ENCODE measurements at places on chromosomes 3 and 15.

- peak; percentile 98 for DNase-seq
- peak overlapping the region; percentile 69 for H3K4me3 ChIP-seq
- peaks cover 7% of the 10 kb centered on the region for H3K36me3 ChIP-seq
- H3K27me3 ChIP-seq, result no peaks in the 10 kb centered on the region
- H3K4me1 ChIP-seq, result peaks cover 63% of the 10 kb centered on the region
These were observed 145.5 kb upstream of the TPM1 start for GRCh38 chr15:62896969-62897486.

GRCh38 chr15:97078591-97078990 lies 748.1 kb downstream of the NR2F2 start:
- DNase-seq, result no peak
- peaks cover 42% of the 10 kb centered on the region for H3K27me3 ChIP-seq
- H3K36me3 ChIP-seq, result no peaks in the 10 kb centered on the region
- no peaks in the 10 kb centered on the region for H3K4me1 ChIP-seq
- H3K27ac ChIP-seq, result no peak overlapping the region

- no peaks in the 10 kb centered on the region for H3K27me3 ChIP-seq
- H3K4me3 ChIP-seq, result no peak overlapping the region
- H3K4me1 ChIP-seq, result no peaks in the 10 kb centered on the region
- no peak overlapping the region for H3K27ac ChIP-seq
These were observed 44.1 kb upstream of the PFN2 start for GRCh38 chr3:150014782-150015181.

- DNase-seq, result peak; percentile 6
- H3K4me3 ChIP-seq, result no peak overlapping the region
- H3K27ac ChIP-seq, result no peak overlapping the region
- peaks cover 72% of the 10 kb centered on the region for H3K36me3 ChIP-seq
- no peaks in the 10 kb centered on the region for H3K4me1 ChIP-seq
These were observed 32.4 kb downstream of the TOMM70 start for GRCh38 chr3:100368441-100368840.

DNA sequence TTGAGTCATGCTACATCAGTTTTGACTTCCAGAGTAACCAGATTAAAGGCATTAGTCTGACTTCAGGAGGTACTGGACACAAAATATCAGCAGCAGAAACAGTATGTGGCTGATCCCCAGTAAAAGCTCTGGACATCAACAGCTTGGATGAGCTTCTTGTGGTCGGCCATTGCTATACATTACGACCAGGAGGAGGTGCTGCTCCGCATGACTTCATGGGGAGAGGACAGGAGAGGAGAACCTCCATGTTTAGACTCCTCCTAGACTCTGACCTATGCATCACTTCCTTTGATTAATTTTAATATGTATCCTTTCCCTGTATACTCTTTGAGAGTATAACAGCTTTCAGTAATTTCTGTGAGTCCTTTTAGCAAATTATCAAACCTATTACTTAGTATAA lies 285.6 kb upstream of the ARHGEF26 start:
- no peaks in the 10 kb centered on the region for H3K36me3 ChIP-seq
- H3K27ac ChIP-seq, result no peak overlapping the region
- H3K27me3 ChIP-seq, result no peaks in the 10 kb centered on the region
- H3K4me3 ChIP-seq, result no peak overlapping the region
- H3K4me1 ChIP-seq, result no peaks in the 10 kb centered on the region
- no peak for DNase-seq

GRCh38 chr15:88480981-88481380 lies 13.5 kb downstream of the MRPS11 start:
- H3K4me1 ChIP-seq, result no peaks in the 10 kb centered on the region
- peaks cover 11% of the 10 kb centered on the region for H3K36me3 ChIP-seq
- DNase-seq, result no peak

DNA sequence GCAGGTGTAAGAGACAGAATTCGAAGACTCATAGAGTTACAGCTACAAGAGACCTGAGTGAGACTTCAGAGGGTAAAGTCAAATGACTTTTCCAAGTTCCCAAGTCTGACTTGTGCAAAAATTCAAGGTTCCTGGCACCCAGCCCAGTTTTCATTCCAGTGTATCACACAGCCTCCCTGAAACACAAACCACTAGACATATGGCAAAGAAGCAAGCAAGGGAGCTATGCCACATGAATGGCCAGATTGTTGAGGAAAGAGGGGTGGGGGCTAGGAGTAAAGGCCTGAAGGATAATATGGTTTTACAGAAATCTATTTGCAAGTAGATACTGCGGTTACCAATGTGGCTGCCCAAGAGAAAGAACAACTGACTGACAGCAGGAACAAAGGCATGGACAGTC lies 301.2 kb downstream of the MECOM start:
- H3K27ac ChIP-seq, result no peak overlapping the region
- H3K36me3 ChIP-seq, result no peaks in the 10 kb centered on the region
- H3K4me3 ChIP-seq, result no peak overlapping the region
- H3K27me3 ChIP-seq, result no peaks in the 10 kb centered on the region

GRCh38 chr15:92393980-92394308 lies 263 bp downstream of the ST8SIA2 start:
- H3K36me3 ChIP-seq, result no peaks in the 10 kb centered on the region
- peaks cover 81% of the 10 kb centered on the region for H3K27me3 ChIP-seq
- no peak overlapping the region for H3K27ac ChIP-seq
- H3K4me1 ChIP-seq, result no peaks in the 10 kb centered on the region
- no peak overlapping the region for H3K4me3 ChIP-seq

DNA sequence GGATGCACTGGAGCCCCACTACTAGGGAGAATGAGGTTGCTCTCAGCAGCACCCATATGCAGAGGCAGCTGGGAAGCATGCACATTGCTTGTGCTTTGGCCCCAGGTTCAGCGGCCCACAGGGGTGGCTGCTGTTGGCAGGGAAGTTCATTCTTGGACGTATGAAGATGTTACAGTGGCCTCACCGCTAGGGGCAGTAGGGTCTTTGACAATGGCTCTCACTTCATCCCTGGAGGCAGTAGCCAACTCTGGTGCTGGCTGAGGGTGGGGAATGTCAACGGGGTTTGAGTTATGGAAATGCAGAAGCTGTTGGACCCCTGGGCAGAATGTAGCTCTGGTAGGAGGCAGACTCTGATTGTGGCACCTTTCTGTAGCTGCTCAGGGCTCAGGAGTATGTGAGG lies 279.9 kb downstream of the SCAPER start:
- no peak overlapping the region for H3K27ac ChIP-seq
- peaks cover 5% of the 10 kb centered on the region for H3K36me3 ChIP-seq
- H3K4me1 ChIP-seq, result no peaks in the 10 kb centered on the region
- DNase-seq, result no peak
- H3K4me3 ChIP-seq, result no peak overlapping the region

- peaks cover 21% of the 10 kb centered on the region for H3K4me1 ChIP-seq
- H3K4me3 ChIP-seq, result no peak overlapping the region
- no peak overlapping the region for H3K27ac ChIP-seq
- no peak for DNase-seq
- H3K36me3 ChIP-seq, result peaks cover 15% of the 10 kb centered on the region
These were observed 191.3 kb downstream of the LPP start for GRCh38 chr3:188345223-188345622.

DNA sequence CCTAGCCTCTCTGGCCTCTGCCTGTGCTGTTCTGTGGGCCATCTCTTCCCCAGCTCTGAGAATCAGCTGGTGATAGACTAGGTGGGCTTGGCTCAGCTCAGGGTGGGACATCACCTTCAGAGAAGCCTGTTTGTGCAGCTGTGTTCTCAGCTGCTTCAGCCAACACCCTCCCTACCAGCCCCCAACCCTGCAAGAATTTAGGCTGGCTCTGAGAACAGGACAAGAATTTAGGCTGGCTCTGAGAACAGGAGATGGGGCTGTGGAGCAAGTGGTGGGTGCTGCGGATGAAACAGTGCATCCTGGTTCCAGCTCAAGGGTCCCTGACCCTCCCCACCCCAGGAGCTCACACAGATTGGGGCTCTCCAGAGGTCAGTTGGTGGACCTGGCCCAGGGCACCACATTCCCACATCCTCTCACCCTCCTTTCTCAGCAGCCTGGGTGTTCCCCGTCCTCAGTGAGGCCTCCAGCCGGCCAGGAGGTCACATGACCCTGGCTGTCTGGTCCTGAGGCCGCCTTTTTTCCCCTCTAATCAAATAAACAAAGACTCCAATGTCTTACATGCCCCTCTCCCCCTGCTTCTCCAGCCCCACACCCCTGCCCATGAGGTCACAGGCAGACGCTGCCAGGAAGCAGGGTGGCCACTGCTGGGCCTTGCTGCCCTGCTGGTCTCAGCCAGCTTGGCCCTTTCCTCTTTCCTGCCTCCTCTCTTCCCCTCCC lies 14.9 kb downstream of the PLEKHO2 start:
- no peaks in the 10 kb centered on the region for H3K27me3 ChIP-seq
- no peak overlapping the region for H3K27ac ChIP-seq
- H3K4me1 ChIP-seq, result peaks cover 11% of the 10 kb centered on the region
- DNase-seq, result no peak
- no peaks in the 10 kb centered on the region for H3K36me3 ChIP-seq
- H3K4me3 ChIP-seq, result no peak overlapping the region

DNA sequence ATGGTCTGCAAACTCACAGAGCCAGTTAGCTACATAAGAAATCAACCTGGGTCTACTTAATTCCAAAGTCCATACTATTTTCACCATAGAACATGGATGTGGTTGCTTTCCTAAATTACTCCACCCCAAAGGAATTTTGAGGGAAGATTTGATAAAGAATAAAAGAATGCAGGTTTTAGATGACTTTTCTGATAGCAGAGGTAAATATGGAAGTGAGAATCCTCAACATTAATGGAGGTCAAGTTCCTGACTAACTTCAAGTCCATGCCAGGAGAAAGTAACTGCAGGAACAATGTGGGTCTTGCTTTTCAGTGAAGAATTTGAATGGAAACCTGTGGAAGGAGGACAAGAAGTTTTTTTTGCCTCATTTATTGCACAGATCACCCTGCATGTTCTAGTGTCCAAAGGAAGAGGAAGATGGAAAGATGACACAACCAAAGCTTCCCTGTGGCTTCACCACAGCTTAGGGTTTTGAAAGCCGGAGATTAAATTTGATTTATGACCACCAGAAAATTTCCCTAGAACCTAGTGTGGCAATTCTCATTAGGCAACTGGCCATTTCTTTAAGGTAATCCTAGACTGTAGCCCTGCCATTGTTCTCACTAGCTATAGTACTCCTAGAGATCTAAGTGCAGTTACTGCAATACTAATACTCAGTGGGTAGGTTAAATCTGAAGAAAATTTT lies 429.7 kb downstream of the RAP2B start:
- H3K4me3 ChIP-seq, result no peak overlapping the region
- no peak overlapping the region for H3K27ac ChIP-seq
- H3K27me3 ChIP-seq, result no peaks in the 10 kb centered on the region

- H3K4me1 ChIP-seq, result no peaks in the 10 kb centered on the region
- no peaks in the 10 kb centered on the region for H3K27me3 ChIP-seq
- H3K4me3 ChIP-seq, result no peak overlapping the region
- no peak for DNase-seq
These were observed 44.9 kb upstream of the CCNL1 start for GRCh38 chr3:157204880-157205279.

GRCh38 chr3:69724722-69725435 lies 14.4 kb upstream of the MITF start:
- peak overlapping the region; percentile 22 for H3K27ac ChIP-seq
- H3K4me3 ChIP-seq, result no peak overlapping the region
- H3K4me1 ChIP-seq, result peaks cover 6% of the 10 kb centered on the region
- DNase-seq, result no peak

DNA sequence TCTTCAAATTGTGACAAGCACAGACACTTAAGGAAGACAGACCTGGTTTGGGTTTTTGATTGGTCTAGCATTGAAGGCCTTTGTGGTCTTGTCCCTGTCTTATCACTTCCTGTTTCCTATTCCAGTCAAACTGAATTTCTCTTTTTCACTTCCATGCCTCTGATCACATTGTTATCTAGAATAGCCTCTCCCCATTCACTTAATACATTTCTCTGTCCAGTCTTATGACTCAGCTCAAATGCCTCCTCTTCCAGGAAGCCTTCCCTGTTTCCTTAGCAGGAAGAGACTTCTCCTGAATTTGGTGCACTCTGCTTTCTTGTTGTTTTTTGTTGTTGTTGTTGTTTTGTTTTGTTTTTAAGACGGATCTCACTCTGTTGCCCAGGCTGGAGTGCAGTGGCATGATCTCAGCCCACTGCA lies 45.5 kb downstream of the LIMD1 start:
- H3K4me1 ChIP-seq, result peaks cover 35% of the 10 kb centered on the region
- H3K4me3 ChIP-seq, result no peak overlapping the region
- H3K36me3 ChIP-seq, result peaks cover 25% of the 10 kb centered on the region

DNA sequence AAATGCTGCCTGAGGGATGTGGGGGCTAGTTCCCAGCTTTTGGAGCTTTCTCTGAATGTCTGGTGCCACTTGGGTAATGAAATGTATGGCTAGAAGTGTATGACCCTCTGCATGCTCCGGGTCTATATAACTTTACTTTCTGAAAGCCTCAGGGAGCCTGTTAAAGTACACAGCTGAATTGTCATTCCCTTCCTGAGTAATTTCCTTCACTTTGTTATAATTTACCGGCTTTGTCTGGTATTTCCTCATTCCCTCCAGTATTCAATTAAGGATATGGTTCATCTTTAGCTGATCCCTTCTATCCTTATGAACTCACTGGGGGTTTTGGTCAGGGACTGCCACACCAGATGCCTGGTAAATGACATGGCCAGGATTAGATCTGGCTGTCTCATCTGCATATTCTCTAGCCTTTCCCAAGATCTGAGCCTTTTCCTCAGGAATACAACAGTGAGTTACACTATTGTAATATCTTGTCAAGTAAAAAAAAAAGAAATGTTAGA lies 620.3 kb downstream of the ZPLD1 start:
- no peak for DNase-seq
- no peak overlapping the region for H3K27ac ChIP-seq
- H3K4me1 ChIP-seq, result no peaks in the 10 kb centered on the region
- no peaks in the 10 kb centered on the region for H3K36me3 ChIP-seq

GRCh38 chr3:126005951-126006350 lies 37.0 kb downstream of the ROPN1B start:
- H3K4me3 ChIP-seq, result no peak overlapping the region
- H3K27me3 ChIP-seq, result no peaks in the 10 kb centered on the region
- H3K4me1 ChIP-seq, result peaks cover 5% of the 10 kb centered on the region
- H3K36me3 ChIP-seq, result peaks cover 4% of the 10 kb centered on the region

GRCh38 chr15:33860754-33861153 lies 107.5 kb upstream of the CHRM5 start:
- H3K4me1 ChIP-seq, result peaks cover 20% of the 10 kb centered on the region
- H3K27ac ChIP-seq, result peak overlapping the region; percentile 20
- peaks cover 26% of the 10 kb centered on the region for H3K36me3 ChIP-seq
- peak; percentile 55 for DNase-seq
- H3K4me3 ChIP-seq, result no peak overlapping the region

GRCh38 chr3:162721736-162722135 lies 1225.1 kb downstream of the OTOL1 start:
- peaks cover 5% of the 10 kb centered on the region for H3K4me1 ChIP-seq
- no peaks in the 10 kb centered on the region for H3K27me3 ChIP-seq
- no peak overlapping the region for H3K27ac ChIP-seq
- no peak for DNase-seq

- H3K36me3 ChIP-seq, result peaks cover 58% of the 10 kb centered on the region
- DNase-seq, result peak; percentile 74
- H3K4me3 ChIP-seq, result no peak overlapping the region
- no peak overlapping the region for H3K27ac ChIP-seq
These were observed 19.0 kb downstream of the PDHB start for GRCh38 chr3:58414538-58415197.

DNA sequence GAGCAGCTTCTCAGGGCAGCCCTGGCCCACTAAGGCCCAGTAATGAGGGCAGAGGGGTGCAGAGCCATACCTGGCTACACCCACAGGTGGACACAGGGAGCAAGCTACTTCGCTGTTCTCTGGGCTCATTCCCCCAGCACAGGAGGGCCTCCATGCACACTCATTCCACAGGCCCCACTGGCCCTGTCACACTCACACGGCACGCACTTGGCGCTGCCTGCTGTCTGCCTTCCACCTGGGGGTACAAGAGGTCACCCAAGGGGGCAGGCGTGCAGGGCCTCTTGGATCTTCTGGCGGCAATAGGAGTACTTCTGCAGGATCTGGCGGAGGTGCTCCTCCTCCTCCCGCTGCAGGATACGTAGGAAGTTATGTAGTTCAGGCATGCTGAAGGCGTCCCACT lies 2.3 kb upstream of the TUSC2 start:
- no peak overlapping the region for H3K4me3 ChIP-seq
- H3K36me3 ChIP-seq, result peaks cover 51% of the 10 kb centered on the region
- no peaks in the 10 kb centered on the region for H3K27me3 ChIP-seq
- H3K4me1 ChIP-seq, result peaks cover 9% of the 10 kb centered on the region
- DNase-seq, result no peak
